ENCODE measurements at places on chromosomes 6 and 20. TPM values are rescaled to one million over a fixed set of nuclear protein-coding genes. Genes with fewer than 3 reads are reported as not detected.

DNA sequence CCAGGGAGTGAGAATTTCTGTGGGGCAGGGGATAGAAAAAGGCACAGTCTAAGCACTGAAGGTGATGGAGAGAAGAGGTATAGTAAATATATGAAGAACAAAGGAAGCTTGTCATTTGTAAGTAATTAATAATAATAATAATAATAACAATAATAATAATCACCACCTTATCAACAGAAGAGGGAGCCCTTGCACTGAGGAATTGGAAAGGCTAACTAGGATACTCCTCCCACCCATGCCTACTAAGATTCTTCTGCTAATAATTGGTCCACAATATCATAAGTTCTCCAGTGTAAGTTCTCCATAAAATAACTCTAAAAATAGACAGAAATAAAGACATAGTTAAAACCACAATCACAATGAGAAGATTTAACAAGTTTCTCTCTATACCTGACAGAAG is 912 bp upstream of the OR12D3 start:
- H3K4me1 ChIP-seq, result no peaks in the 10 kb centered on the region
- no peaks in the 10 kb centered on the region for H3K27me3 ChIP-seq
- H3K4me3 ChIP-seq, result no peak overlapping the region
- H3K36me3 ChIP-seq, result no peaks in the 10 kb centered on the region
- DNase-seq, result no peak

DNA sequence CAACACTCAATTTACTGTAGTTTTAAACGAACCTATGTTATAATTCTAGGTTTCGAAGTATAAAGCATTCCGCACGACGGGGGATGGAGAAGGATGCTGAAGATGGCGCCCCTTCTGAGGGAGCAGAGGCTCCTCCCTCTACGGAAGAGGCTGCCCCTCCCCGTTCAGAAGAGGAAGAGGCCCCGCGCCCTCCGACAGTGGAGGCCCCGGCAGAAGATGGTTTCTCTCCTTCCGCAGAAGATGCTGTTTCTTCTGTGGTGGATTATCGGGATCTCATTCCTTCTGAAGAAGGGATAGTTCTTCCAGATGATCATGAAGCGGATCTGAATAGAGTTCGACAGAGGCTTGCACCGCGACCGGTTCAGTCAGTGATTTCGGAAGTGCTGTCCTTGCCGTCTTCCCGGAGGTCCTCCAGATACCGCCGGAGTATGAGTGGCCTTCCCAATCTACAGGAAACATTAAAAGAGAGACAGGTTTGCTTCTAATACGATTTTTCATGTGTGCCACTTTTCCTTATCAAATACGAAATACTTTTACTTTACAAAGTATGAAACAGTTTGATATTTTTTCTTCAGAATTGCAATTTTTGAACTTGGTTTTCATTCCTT is 7.7 kb downstream of the DNAH8 start:
- H3K4me1 ChIP-seq, result no peaks in the 10 kb centered on the region
- DNase-seq, result no peak
- H3K27me3 ChIP-seq, result no peaks in the 10 kb centered on the region

DNA sequence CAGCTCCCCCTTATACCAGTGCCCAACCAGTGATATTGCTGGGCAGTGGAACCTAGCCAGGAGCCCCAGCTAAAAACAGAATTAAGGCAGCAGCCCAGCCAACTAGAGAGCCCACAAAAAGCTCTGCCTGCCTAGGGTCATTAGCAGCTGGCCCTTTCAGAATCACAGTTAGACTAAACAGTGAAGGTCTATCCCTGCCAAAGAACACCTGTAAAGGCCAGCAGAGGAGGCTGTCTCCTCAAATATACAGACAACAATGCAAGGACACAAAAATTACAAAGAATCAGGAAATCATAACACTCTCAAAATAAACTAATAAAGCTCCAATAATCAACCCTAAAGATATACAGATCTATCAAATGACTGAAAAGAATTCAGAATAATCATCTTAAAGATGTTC is 77.8 kb upstream of the HTR1E start:
- no peak overlapping the region for H3K4me3 ChIP-seq
- no peaks in the 10 kb centered on the region for H3K4me1 ChIP-seq
- no peaks in the 10 kb centered on the region for H3K36me3 ChIP-seq
- no peaks in the 10 kb centered on the region for H3K27me3 ChIP-seq
- no peak for DNase-seq

GRCh38 chr6:128617285-128617684 is 96.9 kb upstream of the PTPRK start:
- no peak overlapping the region for H3K27ac ChIP-seq
- no peaks in the 10 kb centered on the region for H3K27me3 ChIP-seq
- H3K36me3 ChIP-seq, result no peaks in the 10 kb centered on the region
- DNase-seq, result no peak
- no peaks in the 10 kb centered on the region for H3K4me1 ChIP-seq
- H3K4me3 ChIP-seq, result no peak overlapping the region

DNA sequence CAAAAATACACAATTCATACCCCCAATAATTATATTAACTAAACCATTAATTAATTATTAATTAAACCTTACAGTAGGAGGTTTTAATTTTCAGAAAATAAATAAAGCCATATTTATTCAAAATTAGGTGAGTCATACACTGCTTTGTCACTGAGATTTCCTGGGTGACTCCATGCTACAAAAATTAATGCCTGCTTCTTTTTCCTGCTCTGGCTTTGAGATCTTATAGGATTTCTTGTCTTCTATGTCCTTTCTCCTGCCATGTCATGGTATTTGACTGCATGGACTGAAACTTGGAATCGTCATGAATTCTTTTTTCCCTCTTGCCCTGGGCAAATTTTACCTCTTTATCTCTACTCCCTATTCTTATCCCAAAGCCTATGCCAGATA is 133.2 kb downstream of the PHACTR1 start:
- H3K4me3 ChIP-seq, result no peak overlapping the region
- DNase-seq, result no peak
- H3K36me3 ChIP-seq, result no peaks in the 10 kb centered on the region
- no peak overlapping the region for H3K27ac ChIP-seq
- H3K27me3 ChIP-seq, result no peaks in the 10 kb centered on the region
- H3K4me1 ChIP-seq, result no peaks in the 10 kb centered on the region

DNA sequence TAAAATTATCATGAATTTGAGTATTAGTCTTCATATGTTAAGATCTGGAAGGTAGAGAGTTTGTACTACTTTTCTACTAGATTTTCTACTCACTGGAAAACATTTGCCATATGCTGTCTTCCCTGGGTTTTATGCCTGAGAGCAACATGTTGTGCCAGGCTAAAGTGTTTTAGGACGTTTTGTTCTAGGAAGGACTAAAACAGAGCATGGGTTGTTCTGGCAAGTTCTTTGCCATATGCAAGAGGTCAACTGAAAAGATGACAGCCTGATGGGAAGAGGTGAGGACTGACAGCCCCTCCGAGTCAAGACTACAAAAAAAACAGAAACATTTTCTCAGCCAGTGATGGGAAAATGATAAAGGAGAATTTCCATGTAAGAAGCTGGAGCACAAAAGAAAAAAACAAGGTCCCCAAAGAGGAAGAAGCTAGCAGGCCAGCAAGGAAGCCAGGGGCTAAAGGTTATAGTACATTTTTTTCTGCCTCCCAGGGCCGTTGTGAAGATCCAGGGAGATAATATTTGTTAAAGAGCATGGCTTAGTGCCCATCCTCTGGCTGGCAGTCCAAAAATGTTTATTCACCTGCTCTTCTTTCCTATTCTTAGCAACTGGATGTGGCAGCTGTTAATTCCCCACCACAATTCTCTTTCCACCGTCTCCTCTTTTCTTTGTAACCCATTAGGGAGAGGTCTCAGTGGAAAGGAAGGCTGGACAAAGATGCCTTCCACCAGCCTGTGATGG is 7.8 kb downstream of the SCGN start:
- H3K27ac ChIP-seq, result peak overlapping the region; percentile 35
- peaks cover 37% of the 10 kb centered on the region for H3K4me1 ChIP-seq
- DNase-seq, result no peak

DNA sequence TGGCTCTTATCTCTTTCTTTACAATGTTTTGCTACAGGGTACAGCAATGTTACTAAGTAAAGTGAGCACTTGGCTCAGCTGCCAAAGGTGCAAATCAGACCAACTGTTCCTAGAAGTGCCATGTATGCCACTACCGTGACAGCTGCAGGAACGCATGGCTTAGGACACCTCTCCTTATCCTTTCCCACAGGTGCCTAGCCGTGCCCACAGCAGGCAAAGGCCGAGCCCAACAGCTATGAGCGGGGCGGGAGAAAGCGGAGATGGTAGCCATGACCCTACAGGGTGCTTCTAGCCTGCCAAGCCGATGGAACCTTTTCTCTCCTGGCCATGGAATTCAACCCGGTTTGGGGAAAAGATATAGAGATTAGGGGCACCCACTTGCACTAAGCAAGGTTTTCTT is 97.1 kb downstream of the FAXC start:
- no peak for DNase-seq
- H3K27me3 ChIP-seq, result no peaks in the 10 kb centered on the region
- H3K36me3 ChIP-seq, result no peaks in the 10 kb centered on the region
- H3K4me1 ChIP-seq, result no peaks in the 10 kb centered on the region

DNA sequence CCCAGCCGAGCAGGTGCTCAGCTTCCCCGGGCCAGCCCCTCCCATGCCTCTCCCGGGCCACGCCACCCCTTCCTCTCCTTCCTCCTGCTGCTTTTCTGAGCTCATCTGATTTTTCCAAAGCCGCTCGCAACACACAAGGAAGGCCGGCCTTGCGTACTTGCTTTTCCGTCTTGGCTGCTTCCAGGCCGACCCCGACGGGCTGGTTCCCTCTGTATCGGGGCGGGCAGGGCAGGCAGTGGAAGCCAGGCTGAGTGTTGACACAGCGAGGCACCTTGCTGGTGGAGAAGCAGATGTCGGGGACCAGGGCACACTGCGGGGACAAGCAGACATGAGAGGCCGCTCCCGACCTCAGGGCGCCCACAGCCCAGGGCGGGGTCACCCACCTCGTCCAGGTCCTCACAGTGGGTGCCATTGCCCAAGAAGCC is 21.1 kb downstream of the THBS2 start:
- no peak overlapping the region for H3K27ac ChIP-seq
- no peak overlapping the region for H3K4me3 ChIP-seq

KIF6 gene
- total RNA-seq, result 0.78 TPM

ATP9A gene
- total RNA-seq, result 21.6 TPM
